ENCODE measurements at places on chromosomes 7 and 10. TPM values are rescaled to one million over a fixed set of nuclear protein-coding genes. Genes with fewer than 3 reads are reported as not detected.

The HOGA1 gene
- 66.2 TPM for total RNA-seq

GRCh38 chr7:121537031-121537430 lies 140.9 kb upstream of the FAM3C start:
- no peak for DNase-seq

The TAF6 gene
- 14.9 TPM for total RNA-seq

DNA sequence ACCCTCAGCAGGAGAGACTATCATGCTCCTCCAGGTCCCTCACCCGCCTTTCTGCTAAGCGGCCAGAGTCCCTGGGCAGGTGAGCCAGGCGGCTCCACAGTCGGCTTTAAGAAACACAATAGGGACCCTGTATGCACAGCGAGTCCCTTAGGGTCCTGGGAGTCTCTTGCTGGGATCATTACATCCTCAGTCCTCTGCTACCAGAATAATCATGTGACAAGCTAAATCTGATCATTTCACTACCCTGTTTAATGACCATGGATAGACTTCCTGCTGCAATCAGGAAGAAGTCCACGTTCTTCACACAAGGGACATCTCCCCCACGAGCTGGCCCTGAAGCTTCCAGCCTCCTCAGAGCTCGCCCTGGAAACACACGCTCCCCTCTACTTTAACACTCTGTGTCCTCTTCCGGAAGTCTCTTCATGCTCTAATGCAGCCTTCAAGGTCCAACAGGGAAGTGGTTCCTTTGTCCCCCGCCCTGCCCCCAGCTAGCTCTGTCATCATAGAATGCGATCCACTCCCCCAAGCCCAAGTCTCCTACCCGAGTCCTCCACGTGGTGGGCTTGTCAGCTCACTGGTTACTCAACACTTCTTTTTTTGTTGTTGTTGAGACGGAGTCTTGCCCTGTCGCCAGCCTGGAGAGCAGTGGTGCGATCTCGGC lies 101.5 kb downstream of the RNF216 start:
- DNase-seq = no peak

DNA sequence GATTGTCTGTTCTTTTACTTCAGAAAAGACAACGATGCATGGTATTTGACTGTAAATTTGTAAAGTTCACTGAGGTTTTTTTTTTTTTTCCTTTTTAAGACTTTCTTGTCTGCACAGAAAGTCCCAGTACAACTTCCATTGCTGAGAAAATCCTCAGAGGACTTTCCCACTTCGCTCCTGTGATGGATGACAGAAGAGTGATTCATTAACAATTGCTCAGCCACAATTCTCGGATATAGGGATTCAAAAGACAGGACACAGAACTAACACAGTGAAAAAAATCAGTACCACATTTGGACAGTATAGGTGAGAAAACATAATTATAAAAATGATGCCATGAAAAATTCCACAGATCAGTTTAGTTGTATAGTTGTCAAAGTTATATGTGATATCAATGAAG lies 48.0 kb downstream of the SEC23IP start:
- no peak for DNase-seq

The PKD2L1 gene
- total RNA-seq = 0.20 TPM

DNA sequence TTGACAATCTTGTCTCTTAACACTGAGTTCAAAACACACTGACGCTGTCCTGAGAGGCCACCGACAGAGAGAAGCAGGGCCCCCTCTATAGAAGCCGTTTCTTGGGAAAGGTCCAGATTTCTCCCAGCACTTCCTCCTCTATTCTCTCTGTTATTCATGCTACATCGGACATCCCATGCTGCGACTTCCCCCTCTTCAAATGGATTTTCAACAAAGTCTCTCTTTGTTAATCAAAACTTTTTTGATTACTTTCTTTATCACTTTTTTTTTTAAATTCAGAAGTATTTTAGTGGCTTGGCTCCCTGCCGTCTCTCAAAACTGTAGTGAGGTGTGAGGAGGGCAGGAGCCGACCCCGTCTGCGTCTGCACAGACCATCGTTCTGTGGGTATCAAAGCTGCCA lies 298.9 kb upstream of the PITRM1 start:
- DNase-seq = no peak

GRCh38 chr10:102583435-102584417 lies 60.6 kb upstream of the TRIM8 start:
- peak; percentile 83 for DNase-seq

The LAMB1 gene
- total RNA-seq = 29.1 TPM

- no peak for DNase-seq
Observed at GRCh38 chr10:89575031-89575430, 39.6 kb upstream of the SLC16A12 start.

DNA sequence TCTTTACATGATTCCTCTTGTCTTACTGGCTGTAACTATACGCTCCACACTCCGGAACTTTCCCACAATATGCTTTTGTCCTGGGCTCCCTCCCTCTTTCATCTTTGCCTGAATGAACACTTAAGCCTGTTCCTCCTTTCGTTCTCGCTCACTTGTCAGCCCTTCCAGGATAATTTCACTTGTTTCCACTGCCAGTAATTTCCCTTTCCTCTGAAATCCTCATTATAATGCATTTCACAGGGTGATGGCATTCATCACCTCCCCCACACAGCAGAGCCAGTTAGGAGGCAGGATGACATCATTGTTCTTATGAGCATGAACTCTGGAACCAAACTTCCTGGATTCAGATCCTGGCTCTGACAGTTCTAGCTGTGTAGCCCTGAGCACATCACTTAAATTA lies 372.6 kb downstream of the GPR158 start:
- no peak for DNase-seq

DNA sequence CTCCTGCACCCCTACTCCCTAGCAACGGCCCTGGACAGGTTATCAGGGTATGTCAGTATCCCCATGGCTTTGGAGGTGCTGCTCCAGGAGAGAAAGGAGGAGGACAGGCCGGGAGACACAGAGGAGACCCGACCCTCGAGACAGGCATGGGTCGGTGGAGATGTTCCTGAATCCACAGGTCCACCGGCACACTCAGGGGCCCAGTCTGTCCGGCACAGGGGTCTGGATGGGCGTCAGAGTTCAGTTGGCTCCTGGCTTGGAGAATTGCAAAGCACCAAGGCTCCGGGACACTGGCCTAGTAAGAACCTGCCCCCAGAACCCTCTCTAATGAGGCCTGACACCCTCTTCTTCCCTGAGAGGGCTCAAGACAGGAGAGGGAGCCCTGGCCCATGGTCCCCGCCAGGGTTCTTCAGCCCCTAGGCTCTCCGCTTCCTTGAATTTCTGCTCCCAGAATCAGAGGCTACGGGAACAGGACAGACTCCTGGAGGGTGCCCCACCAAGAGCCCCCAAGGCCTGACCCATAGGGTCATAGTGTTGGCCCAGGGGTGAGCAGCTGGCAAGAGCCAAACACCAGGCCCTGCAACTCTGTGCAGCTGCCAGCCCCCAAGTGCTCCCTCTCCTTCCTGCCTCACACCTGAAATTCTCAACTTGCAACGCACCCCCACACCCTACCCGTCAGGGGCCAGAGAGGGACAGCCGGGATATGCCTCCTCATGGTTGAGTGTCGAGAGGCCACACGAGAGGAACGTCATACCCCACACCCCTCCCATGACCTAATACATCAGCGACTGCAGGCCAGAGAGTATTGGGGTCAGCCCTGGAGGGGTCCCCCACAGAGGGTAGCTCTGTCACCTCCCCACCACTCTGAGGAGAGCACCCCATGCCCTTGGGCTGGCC lies 5.5 kb upstream of the IRF5 start:
- no peak for DNase-seq

The PVRIG gene
- 0.50 TPM for total RNA-seq

- DNase-seq = no peak
Observed at GRCh38 chr7:43011879-43012278, 79.7 kb downstream of the MRPL32 start.

- DNase-seq = no peak
Observed at GRCh38 chr10:20956843-20957242, 59.7 kb upstream of the NEBL start.

The PCGF5 gene
- total RNA-seq = 25.0 TPM

DNA sequence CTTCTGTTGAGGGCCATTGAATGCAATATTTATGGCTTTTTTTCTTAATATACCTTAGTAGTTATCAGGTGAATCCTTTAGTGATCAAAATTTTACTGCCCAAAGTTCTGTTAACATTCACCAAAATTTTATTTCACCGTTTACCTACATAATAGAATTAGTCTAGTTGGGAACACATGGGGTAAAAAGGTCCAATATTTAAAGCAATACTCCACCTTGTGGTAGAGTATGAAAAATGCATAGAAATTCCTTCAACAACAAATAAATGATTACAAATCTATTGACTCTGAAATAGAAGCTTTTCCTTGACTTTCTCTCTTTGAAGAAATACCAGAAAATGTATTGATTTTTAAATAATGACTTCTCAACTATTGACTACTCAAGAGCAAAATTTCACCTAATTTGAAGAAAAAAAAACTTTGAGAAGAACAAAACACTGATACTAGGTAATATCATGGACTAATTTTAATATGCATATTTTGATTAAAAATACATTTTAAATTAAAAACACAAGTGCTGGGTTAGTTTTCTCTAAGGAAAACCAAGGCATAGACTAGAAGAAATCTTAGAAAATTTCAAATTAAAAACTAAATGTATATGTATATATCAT lies 43.3 kb downstream of the POLR1F start:
- no peak for DNase-seq
